ENCODE measurements at places on chromosomes 4 and X.

DNA sequence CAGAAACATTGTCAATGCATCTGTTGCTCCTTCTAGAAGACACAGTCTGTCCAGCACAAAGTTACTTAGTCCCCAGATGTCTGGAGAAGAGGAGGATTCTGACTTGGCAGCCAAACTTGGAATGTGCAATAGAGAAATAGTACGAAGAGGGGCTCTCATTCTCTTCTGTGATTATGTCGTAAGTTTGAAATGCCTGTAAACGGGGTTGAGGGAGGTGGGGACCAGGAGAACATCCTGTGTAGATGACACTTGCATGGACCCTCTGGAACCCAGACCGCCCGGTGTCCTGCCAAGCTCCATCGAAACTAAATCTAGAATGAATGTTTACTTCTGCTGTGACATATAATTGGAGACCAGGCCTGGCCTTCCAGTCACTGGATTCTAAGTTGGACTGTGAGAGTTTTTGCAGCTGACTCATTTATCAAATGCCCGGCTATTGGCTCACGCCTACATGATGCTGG, 45.0 kb upstream of the MSANTD1 start:
- DNase-seq = no peak

DNA sequence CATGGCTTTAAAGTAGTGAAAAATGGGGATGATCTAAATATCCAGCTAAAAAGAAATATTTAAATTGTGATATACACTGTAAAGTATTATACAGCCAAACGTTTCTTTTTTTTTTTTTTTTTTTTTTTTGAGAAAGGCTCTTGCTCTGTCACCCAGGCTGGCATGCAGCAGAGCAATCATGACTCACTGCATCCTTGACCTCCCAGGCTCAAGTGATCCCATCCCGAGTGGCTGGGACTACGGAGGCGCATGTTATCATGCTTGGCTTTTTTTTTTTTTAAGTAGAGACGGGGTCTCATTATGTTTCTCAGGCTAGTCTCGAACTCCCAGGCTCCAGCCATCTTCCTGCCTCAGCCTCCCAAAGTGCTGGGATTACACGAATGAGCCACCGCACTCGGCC, 17.1 kb downstream of the SMIM14 start:
- DNase-seq = peak; percentile 71

DNA sequence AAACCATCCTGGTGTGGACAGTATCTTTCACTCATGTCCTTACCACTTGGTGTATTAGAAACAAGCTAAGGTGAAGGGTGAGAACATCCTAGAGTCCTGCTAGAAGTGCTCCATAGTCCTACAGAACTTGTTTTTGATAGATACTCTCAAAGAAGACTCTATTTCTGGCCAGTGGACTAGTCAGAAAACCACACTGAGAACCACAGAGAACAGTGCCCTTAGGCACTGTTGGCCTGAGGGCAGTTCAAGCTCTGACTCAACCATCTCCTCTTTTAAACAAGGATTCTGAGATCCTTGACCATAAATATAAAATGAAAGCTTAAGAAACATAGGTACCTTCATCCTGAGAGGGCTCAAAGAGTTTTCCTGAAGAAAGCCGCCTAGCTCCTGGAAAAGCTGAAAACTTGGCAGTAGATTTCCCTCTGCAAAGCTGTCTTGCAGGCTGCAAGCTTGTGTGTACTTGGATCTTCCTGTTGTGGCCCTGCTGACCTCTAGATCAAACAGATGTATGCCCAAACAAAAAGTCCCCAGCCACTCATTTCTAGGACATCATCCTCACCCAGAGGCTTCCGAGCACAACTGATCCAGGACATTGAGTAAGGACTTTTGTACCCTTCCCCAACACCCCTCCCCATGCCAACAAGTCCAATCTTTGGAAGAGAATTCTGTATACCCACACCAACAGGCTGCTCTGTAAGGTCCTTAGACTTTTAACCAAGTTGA, 111.6 kb upstream of the CXCL13 start:
- no peak for DNase-seq

DNA sequence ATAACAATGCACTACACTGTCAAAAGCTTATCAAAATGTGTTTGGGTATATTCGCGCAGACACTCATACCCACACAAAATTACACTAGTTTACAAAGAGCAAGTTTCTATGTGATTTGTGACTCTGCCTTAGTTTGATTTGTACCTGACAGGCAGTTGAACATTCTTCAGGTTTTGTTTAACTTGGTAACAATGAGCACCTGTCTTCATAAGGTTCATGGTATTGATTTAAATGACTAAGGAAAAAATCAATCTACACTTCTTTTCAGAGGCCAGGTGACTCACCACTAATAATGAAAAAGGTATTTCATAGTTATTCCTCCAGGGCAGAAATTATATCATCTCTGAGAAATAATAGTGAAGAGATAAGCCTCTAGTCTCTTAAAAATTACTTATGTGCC, 1114.6 kb upstream of the AGA start:
- no peak for DNase-seq

DNA sequence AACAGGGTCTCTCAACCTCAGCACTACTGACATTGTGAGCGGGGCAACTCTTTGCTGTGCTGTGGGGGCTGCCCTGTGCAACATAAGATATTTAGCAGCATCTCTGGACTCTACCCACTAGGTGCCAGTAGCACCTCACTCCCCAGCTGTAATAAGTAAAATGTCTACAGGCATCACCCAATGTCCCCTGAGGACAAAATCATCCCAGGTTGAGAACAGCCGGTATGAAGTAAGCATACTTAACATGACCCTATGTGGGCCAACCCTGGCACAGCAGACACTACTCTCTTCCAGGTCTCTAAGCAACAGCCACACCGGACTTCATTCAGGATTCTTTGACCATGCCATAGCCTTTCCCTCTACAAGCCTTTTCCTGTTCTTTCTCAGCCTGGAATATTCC, 10.5 kb upstream of the MGST2 start:
- no peak for DNase-seq

GRCh38 chr4:64533159-64533558, 123.9 kb upstream of the TECRL start:
- no peak for DNase-seq

DNA sequence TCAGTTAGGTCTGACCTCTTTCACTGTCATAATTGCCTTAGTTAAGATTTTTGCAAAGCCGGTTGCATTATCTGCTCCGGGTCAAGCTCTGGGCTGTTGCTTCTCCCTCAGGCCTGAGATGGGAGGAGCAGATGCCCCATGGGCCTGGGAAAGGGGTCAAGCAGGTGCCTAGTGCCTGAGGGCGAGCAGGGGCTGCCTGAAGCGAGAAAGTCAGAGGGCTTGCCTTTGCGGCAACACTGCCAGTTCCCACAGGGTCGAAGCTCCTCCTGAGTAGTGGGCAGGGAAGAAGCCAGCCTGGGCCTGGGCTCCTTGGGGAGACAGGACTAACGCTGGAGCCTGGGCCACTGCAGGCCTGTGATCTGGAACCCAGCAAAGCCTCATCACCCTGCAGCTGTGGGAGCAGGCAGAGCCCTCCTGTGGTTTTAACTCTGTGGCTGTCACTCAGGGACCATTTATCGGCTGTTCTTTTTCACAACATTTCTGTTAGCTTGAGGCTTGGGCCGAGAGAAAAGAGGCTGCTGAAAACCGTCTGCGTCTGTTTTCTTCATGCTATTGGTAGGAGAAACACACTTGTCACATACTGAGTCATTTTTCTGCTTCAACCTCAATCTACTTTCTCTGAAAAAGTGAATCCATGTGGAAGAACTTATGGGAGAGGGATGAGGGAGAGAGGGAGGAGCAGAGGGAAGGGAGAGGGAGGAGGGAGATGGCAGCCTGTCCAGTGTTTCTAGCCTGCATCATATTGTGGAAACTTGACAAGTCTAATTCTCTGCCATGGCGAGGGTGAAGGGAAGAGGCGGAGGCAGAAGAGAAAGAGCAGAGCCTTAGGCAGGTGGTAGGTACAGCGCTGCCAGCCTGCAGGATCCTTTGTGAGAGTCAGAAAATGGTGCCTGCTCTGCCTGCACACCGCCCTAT, 68.4 kb downstream of the RHOH start:
- DNase-seq = no peak

- DNase-seq = no peak
Observed at GRCh38 chr4:140255467-140255866, 101.5 kb upstream of the MAML3 start.

DNA sequence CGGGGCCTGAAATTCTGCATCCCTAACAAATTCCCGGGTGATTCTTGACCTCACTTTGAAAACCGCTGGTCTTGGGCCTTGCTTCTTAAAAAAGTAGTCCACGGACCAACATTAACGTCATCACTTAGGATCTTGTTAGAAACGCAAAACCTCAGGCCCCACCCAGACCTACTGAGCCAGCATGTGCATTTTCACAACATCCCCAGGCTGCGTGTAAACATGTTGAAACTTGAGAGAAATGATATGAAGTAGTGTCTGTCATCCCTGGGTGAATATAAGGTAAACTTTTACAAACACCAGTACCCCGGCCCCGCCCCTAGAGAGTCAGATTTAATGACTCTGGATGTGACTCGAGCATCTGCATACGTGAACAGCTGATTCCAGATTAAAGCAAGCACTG, 33.7 kb downstream of the SORBS2 start:
- DNase-seq = no peak

DNA sequence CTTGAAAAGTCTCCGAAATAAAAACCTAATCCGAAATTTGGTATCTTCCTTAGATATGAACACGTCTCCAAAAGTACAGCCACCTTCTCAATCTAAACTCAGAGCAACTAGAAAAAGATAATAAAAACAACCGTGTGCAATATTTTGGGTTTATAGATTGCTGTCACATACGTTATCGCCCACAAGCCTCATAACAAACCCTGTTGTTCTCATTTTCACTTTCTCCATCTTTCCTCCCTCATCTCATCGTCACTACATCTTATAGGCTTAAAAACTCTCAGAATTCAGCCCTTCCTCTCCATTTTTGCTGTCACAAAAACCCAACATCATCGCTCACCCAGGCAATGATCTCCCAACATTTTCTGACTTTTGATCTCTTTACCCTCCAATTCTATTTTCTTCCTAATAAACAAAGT, 448 bp upstream of the SCFD2 start:
- no peak for DNase-seq

DNA sequence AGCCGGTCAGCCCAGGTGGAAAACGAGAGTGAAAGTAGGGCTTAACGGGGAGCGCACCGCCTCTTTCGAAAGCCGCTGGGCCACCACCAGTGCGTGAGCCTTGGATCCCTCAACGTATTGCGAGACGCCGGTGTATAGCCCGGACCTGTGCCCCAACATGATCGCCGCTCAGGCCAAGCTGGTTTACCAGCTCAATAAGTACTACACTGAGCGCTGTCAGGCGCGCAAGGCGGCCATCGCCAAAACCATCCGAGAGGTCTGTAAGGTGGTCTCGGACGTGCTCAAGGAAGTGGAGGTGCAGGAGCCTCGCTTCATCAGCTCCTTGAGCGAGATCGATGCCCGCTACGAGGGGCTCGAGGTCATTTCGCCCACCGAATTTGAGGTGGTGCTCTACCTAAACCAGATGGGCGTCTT, 929 bp downstream of the MAB21L2 start:
- DNase-seq = no peak

DNA sequence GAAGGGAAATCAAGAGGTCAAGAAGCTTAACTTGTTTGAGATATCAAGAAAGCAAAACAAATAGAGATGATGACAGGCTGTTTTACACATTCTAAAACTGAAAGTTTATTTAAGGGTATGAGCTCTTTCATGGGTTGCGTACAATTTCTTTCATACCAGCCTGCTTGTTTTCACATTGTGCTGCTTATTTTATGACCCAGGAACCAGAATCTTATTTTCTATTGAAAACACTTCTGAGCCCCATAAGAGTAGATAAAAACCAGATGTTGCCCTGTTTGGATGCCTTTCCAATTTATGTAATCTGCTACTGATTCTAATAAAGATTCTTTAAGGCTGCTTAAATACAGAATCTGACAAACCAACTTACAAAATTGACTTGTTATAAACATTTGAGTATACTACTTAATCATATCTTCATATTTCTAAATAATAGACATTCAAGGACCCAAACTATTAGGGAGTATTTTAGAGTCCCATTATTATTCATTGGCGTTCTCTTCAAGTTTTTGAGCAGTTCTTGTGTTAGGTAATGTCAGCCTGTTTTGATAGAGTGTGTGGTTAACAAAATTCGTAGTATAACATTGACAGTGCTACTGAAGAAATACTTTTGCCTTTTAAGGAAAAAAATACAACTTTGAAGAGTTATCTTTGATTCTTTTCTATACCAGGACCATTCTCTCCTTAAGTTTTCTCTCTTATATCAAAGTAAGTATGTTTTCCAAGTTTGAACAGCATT, 74.4 kb downstream of the PDLIM5 start:
- DNase-seq = no peak

- DNase-seq = no peak
Observed at GRCh38 chr4:154487145-154487544, 4.5 kb downstream of the DCHS2 start.

GRCh38 chr4:56416349-56416748, 19.1 kb downstream of the PPAT start:
- DNase-seq = no peak

- no peak for DNase-seq
Observed at GRCh38 chrX:38347136-38347535, 5.3 kb upstream of the OTC start.

GRCh38 chr4:1154126-1154522, 18.3 kb downstream of the SPON2 start:
- DNase-seq = no peak

DNA sequence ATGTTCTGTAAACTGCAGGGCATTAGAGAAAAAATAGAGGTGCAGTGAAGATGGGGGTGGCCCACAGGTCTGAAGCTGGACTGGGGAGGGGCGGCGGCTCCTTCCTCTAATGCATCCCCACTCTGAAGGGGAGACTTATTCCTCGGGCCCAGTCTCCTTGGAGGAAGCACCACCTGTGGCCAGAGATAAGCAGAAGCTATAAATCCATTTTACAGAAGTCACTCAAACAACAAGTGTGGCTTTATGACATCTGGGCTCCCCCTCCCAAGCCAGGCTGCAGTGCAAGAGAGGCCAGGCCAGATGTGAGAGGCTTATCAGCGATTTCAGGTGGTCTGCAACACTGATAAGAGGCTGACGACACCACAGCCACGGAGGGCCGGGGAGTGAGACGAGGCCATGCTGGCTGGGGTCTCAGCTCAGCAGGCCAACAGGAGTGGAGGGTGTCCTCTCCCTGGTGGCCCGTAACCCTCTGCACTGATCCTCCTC, 15.8 kb downstream of the CYTL1 start:
- no peak for DNase-seq

- DNase-seq = no peak
Observed at GRCh38 chrX:3771766-3772165, 58.3 kb upstream of the PRKX start.

DNA sequence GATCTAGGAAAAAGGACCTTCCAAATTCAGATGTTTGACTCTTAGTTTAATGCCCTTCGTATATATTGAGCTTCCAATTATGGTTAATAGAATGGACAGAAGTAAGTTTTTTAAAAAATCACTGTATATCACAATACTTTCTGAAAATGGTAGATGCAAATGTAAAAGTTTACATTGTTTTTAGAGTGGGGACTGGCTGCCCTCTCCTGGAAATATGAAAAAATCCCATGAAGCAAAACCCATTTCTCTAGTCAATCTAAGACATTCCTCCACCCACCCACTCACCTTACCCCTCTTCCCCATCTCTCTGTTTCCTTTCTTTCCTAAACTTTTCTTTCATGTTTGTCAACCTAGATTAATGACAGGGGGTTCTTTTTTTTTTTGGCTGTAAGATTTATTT, 134.5 kb downstream of the ARHGAP6 start:
- no peak for DNase-seq

GRCh38 chr4:134490863-134491262, 289.3 kb upstream of the PABPC4L start:
- DNase-seq = no peak

GRCh38 chr4:115454228-115454627, 340.8 kb upstream of the NDST4 start:
- no peak for DNase-seq

GRCh38 chr4:171588051-171588545, 225.1 kb upstream of the GALNTL6 start:
- no peak for DNase-seq

All from SW 1271 (cell line).